Stimulated activated naive CD8-positive, alpha-beta T cell treated with anti-CD3 and anti-CD28 coated beads, Interleukin-15, amount 100 ng/mL, for 72 hours (primary cell): ENCODE measurements at places on chromosomes 1 and 21.

DNA sequence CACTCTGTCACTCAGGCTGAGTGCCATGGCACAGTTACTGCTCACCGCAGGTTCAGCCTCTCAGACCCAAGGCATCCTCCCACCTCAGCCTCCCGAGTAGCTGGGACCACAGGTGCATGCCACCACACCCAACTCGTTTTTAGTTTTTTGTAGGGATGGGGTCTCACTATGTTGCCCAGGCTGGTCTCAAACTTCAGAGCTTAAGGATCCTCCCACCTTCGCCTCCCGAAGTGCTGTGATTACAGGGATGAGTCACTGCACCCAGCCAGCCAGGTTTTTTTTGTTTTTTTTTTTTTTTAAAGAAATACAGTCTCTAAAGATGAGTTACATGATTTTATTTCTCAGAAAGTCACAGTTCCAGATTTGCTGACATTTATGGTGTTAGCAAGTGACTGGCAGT is 29.0 kb downstream of the BACE2 start:
- DNase-seq, result no peak

DNA sequence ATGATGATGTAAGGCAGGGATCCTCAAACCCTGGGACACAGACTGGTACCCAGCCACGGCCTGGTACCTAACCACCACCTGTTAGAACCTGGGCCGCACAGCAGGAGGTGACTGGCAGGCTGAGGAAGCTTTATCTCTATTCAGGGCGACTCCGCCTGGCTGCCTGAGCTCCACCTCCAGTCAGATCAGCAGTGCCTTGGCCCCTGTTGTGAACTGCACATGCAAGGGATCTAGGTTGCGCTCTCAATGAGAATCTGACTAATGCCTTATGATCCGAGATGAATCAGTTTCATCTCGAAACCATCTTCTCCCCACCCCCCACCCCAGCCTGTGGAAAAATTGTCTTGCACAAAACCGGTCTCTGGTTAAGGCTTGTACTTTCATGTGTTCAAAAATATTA is 4.2 kb downstream of the RNPC3 start:
- peak; percentile 41 for DNase-seq

DNA sequence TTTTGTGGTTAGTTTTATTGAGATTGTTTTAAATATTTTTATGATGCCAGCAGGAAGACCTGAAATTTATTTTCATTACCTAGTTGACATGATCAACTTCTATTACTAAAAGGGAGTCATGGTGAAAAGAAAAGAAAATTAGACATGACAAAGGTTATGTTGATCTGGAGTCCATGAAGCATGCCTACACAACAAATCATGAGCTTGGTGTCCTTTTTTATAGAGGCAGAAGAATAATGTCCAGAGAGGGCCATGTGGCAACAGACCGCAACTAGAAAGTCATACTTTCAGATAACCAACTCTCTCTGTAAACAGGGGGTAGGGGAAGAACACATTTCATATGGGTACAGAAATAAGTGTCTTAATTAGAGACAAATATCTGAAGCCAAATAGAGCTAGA is 175.5 kb upstream of the HOOK1 start:
- DNase-seq, result no peak

DNA sequence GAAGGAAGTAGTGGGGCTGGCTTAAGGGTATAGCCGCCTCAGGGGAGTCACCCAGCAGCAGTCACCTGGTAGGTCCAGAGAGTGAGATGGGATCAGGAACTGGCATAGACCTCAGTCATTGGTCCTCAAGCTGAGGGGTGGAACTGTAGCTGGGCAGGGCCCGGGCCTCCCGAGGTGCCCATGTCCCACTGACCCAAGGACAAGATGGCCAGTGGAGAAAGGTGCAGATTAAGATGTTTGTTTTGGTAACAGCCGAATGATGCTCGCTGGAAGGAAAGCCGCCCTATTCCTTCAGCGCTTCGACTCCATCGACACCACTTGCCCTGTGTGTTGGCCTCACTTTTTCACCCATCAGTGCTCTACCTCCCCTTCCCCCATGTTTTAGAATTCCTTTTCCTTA is 16.4 kb downstream of the COL9A2 start:
- no peak for DNase-seq

DNA sequence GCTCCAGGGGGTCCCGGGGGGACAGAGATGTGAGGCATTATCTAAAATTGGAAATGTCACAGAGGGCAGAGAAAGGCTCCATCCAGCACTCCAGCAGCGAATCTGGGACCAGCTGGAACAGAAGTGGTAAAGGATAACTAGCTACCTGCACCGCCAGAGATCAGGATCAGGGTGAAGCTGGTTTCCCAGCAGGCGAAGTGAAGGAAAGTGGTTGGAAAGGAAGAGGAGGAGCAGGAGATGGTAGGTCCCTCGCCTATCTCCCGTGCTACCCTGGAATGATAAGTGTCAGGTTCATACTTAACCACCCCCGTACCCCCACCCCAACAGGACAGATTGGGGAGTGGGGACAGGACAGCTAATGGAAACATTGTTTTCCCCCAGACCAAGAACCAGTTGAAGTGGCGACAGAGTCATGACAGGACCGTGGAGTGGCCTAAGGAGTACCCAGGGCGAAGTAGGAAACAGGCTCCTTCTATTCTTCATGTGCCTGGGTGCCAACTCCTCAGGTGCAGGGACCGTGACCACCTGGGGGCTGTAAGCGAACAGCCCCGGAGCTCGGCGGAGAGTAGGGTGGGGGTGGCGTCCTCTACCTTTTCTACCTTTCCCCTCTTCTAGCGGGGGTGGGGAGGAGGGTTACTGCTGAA is 717 bp downstream of the B4GALT3 start:
- DNase-seq, result no peak

DNA sequence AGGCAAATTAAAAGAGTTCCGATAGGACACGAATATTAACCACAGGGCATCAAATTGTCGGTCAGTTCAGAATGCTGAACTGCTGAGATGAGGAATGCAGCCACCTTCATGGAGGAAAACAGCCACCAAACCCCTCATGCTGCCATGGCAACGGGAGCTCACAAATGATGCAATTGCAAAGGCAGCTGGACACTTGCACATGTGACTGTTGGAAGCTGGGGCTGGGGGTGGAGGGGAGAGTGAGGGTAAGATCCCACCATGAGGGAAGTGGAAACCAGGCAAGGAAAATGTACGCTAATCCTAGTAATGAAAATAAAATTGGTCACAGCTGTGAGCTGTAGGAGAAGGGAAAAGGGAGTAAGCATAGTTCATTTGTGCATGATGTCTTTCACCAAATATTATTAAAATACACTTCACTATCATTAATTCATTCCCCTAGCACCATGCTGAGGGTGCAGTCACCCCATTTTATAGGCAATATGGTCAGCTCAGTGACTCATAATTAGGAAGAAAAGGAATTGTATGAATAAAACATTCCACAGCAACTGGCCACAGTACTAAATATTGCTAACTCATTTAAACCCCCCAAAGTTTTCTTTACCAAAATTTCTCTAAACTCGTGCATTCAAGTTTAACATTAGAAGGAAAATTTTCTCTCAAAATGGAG is 15.3 kb downstream of the BECN2 start:
- DNase-seq, result no peak

GRCh38 chr1:162328512-162328911 is 48.1 kb downstream of the SPATA46 start:
- DNase-seq, result no peak

DNA sequence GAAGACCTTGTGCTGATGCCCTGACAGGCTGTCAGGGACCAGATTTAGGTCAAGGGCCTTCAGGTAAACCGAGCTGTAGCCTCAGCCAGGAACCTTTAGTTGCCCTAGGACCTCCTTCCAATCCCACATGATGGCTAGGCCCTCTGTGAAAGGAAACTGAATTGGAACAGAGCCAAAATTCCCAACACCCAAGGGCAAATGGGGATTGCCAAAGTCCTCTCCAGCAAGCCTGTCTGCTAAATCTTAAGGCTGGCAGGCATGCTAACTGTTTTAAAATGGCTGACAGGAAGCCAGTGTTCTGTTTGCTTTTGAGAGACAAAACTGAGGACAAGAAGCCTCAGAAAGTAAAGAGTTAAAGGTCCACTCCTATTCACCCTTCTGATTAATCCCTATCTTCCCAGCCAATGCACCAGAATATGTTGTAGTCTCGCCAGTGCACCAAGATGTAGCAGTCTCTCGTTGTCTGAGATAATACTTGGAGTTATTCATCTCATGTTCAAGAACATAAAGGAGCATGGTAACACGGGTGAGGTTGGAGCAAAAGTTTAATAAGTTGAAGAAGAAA is 35.1 kb downstream of the MSTO1 start:
- DNase-seq, result no peak

DNA sequence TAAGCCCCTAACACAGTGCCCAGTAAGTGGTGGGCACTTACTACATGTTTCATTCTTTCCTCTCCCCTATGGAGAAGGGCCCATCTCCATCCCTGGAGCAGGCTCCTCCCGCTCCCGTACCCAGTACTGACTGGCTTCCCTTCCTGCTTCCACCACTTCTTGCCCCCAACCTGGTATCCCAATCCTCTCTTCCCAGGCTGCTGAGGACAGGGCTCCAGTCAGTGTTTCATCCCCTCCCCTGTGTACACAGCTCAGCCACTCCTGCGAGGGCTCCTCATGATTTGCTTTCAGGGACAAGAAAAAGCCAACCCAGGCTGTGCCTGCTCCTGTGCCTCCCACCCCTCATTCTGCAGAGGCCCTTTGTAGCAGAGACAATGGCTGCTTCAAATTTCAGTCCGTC is 20.8 kb upstream of the ETV3 start:
- DNase-seq, result no peak

- peak; percentile 29 for DNase-seq
Measured at GRCh38 chr1:9417695-9418094, 121.6 kb upstream of the SLC25A33 start.

DNA sequence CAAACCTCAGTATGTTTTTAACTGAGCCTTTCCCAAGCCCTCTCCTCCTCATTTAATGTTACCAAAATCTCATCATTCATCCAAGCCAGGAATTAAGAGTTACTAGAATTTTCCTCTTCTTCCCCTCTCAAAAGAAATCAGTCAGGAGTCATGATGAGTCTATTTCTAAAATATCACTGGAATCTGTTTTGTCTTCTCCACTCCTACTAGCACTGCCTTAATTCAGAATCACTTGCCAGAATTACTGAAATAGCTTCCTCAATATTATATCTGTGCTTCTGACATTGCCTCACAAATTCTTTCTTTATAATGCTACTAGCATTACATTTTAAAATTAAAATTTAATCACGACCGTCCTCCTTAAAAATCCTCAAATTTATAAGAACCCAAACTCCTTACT is 106.1 kb downstream of the PTGER3 start:
- no peak for DNase-seq

- DNase-seq, result peak; percentile 2
Measured at GRCh38 chr21:42480736-42481135, 15.3 kb downstream of the RSPH1 start.

DNA sequence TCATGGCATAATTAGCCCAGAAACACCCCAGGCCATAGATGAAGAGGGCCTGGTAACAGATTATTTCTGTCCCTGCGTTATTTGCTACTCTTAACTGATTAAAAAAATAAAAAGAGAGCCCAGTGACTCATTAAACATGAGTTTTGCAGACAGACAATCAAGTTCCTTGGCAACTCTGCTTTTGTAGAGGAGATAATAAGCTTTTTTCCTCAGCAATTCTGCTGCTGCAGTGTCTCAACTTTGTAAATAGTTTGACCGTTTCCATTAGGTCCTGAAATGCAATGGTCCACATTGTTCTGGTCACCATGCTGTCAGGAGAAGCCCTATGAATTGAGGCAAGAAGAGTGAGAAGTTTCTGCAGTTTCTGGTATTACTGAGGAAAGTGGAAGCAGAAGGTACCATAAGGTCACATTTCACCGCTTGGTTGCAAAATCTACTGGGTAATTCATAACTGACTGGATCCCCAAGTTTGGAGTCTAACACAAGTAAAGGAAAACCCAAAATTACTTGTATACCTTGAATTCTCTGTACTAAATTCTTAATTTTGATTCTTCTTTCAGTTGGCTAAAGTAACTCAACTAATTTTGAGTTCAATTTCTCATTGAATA is 139.5 kb downstream of the ZZZ3 start:
- DNase-seq, result no peak

DNA sequence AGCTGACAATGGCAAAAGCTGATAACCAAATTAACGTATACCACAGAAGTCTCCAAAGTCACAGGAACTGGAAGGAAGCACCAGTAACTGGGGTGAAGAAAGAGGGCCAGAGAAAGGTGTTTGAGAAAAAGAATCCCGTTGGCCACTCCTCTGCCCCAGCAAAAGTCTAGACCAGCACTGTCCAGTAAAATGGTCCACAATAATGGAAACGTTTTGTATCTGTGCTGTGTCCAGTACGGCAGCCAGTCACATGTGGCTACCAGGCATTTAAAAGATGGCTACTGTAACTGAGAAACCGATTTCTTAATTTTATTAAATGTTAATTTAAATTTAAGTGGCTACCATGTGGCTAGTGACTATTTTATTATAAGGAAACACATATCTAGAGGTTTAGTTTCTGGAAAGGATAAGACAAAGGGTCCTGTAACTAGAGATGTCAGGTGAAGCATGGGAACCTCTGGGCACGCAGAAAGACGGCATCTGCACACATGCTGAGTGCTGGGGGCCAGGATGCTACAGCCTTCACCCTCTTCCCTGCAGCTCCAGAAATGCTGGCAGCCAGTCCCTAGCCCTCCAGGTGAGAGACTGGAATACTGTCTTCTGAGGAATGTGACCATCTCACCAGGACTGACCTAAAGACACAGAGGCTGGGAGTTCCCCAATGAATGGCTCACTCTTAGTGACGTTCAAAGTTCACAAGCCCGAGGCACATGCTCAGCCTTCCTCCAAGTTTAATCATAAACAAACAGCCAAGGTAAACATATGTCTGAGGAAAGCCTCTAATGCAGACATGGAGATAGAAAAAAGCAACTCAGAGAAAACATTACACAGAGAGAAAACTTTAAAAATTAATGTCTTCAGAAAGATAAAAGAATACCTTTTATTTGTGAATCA is 50.7 kb downstream of the JAK1 start:
- DNase-seq, result no peak

GRCh38 chr1:18166929-18167328 is 59.3 kb downstream of the IGSF21 start:
- DNase-seq, result no peak

DNA sequence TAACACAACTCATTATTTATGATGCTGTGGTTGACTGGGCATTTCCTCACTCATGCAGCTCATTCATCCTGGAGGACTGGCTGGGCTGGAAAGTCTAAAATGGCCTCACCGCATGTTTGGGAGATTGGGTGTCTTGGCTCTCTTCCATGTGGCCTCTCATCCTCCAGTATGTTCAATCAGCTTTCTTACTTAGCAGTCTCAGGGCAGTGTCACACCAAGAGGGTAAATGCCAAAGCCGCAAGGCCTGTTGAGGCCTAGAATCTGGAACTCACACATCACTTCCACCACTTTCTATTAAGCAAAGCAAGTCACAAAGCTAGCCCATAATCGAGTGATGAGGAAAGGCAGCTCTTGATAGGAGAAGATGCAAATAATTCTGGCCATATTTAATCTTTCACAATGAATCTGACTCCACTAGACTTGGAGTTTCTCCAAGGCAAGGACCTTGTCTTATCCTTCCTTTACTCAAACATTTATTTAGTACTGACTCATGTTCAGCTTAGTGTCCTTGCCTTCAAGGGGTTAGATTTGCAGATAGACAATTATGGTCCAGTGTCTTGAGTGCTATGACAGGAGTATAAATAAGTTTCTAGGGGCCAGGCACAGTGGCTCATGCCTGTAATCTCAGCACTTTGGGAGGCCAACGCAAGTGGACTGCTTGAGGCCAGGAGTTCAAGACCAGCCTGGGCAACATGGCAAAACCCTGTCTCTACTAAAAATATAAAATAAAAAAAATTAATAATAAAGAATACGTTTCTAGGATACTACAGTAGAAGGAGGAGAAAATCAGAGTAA is 45.1 kb downstream of the TMEM53 start:
- DNase-seq, result no peak
